ENCODE measurements at places on chromosomes 2 and 18. TPM values are rescaled to one million over a fixed set of nuclear protein-coding genes. Genes with fewer than 3 reads are reported as not detected.

- DNase-seq = no peak
These were observed 9.3 kb upstream of the NEU2 start for GRCh38 chr2:233023007-233023760.

DNA sequence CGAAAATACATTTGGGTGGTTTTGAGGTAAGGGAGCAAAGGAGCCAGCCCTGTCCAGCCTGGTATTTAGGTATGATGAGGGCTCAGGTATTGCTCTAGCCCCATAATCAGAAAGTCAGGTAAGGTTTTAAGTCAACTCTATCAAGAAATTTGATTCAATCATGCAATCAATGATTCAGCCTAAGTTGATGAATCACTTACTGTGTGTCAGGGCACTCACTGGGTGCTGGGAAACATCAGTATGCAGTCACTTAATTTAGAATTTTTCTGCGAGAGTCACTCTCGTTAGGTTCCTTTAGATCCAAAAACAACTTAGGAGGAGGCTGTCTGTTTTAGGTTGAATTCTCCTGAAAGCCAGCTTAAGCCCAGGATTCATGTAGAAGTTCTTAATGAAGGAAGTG lies 17.7 kb upstream of the SERPINB2 start:
- no peak for DNase-seq

GRCh38 chr2:203650860-203651613 lies 55.4 kb upstream of the CD28 start:
- no peak for DNase-seq

GRCh38 chr2:16962505-16962904 lies 296.9 kb upstream of the CYRIA start:
- no peak for DNase-seq

- DNase-seq = no peak
These were observed 2.9 kb downstream of the FBLN7 start for GRCh38 chr2:112140899-112141625.

DNA sequence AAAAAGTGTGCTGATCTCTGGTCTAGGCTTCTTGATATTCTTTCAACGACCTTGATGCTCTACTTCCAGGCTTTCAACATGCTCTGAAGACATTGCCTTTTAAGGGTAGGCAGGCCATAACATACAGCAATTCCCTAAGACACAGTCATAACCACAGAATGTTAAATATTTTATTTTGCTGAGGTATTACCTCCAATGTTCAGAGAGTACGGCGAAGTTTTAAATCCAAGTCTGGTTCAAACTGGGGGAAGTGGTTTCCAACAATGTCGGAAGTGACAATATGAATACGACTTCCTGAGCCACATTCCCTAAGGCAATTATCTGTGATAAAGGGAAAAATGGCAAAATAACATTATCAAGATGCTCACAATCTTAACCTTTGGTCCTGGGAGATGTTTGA lies 1077.9 kb upstream of the PIK3C3 start:
- no peak for DNase-seq

GRCh38 chr2:80053522-80054345 lies 250.8 kb downstream of the LRRTM1 start:
- no peak for DNase-seq

Gene SERPINB3
- not detected for total RNA-seq

DNA sequence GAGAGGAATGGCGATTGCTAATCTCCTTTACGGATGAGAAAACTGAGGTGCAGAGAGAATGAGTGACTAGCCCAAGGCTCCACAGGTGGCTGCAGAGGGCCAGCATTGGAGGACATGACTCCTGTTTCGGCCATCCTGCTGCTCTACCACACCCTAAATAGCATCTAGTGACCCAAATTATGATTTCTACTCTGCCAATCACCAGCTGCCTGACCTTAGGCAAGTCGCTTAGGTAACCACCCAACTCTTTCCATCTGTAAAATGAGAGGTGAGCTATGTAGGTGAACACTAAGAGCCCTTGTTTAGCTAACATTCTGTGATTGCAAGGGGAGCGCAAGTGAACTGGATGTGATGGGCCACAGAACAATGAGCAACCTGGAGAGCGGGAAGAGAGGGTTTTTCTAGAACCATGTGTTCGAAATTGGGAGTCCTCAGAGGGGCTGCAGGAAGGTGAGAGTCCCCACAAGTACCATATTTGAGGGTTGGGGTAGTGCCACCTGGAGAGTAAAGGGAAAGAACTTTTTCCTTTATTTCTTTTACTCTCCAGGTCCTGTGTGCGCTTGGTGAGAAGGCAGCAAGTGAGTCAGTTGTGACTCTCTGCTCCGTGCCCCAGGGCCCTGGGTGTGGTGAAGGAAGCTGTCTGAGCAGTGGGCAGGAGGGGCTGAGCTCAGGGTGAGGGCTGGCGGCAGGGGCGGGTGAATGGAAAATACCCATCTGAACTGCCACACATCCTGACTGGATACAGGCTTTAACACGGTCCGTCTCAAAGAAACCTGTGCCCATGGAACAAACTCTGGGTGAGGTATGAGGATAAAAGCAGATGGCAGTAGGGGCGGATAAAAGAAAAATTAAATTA lies 2.4 kb downstream of the CYP27C1 start:
- DNase-seq = peak; percentile 35

Gene COL4A4
- not detected for total RNA-seq

- DNase-seq = no peak
These were observed 38.7 kb downstream of the PXDN start for GRCh38 chr2:1705557-1706076.

GRCh38 chr2:172207911-172208310 lies 105.2 kb upstream of the DLX2 start:
- no peak for DNase-seq

Gene ANKRD44
- 125 TPM for total RNA-seq

Gene GPR55
- total RNA-seq = 1.5 TPM

Gene SULT1C4
- total RNA-seq = not detected

Gene MRPL53
- total RNA-seq = 117 TPM

GRCh38 chr2:150476809-150477302 lies 10.6 kb downstream of the RND3 start:
- no peak for DNase-seq

DNA sequence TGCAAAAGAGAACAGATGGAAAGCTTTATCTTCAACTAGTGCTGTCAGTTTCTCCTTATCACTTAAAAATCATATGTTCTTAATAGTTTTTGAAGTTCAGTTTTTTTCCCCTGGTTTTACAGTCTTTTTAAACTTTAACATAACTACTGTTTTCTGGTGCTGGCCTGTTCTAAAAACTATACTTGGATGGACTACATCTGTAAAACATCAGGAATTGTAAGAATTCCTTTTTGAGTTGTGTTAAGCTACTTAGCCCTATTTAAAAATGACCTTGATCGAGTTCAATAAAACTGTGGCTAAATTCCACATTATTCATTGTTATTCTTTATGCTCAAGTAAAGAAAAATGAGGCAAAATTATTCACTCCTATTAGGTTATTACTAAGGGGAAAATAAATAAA lies 397.7 kb downstream of the NUP35 start:
- DNase-seq = no peak

- no peak for DNase-seq
These were observed 198.6 kb downstream of the FAM210A start for GRCh38 chr18:13527730-13528129.

Gene UGT1A3
- not detected for total RNA-seq

Gene GKN2
- total RNA-seq = not detected

Data from activated CD4-positive, alpha-beta memory T cell treated with anti-CD3 and anti-CD28 coated beads for 36 hours (primary cell).